Activated CD4-positive, alpha-beta T cell treated with anti-CD3 and anti-CD28 coated beads, Interleukin-2, amount 50 U/mL, for 24 hours (primary cell): ENCODE measurements at places on chromosomes 2 and 18.

DNA sequence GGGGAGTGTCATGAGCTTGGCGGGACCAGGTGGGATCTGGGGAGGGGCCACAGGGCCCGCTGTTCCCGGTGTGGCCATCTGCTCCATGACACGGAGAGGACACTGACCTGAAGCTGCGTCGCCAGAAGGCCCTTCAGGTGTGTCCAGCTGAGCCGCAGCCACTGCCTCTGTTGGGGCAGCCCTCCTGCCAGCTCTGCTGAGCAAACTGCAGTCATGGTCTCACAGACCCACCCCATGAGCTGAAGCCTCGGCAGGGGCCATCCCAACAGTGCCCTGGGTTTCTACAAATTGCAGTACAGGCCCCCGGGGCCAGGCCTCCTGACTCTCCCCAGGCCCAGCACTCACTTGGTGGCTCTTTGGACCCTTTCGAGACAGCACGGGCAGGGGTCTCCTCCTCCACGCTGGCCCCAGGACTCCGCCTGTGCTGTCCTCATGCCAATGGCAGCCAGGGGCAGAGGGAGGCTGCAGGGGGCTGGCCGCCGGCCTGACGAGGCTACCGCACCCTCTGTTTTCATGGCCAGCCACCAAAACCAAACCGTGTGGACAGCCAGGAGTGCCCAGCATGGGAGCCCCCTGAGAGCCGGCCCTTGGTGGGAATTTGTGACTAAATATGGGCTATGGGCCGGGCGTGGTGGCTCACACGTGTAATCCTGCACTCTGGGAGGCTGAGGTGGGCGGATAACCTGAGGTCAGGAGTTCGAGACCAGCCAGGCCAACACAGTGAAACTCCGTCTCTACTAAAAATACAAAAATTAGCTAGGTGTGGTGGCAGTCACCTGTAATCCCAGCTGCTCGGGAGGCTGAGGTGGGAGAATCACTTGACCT lies 175.2 kb upstream of the SALL3 start:
- no peak for DNase-seq

GRCh38 chr18:11570073-11570588 lies 39.3 kb upstream of the SLC35G4 start:
- DNase-seq, result no peak

DNA sequence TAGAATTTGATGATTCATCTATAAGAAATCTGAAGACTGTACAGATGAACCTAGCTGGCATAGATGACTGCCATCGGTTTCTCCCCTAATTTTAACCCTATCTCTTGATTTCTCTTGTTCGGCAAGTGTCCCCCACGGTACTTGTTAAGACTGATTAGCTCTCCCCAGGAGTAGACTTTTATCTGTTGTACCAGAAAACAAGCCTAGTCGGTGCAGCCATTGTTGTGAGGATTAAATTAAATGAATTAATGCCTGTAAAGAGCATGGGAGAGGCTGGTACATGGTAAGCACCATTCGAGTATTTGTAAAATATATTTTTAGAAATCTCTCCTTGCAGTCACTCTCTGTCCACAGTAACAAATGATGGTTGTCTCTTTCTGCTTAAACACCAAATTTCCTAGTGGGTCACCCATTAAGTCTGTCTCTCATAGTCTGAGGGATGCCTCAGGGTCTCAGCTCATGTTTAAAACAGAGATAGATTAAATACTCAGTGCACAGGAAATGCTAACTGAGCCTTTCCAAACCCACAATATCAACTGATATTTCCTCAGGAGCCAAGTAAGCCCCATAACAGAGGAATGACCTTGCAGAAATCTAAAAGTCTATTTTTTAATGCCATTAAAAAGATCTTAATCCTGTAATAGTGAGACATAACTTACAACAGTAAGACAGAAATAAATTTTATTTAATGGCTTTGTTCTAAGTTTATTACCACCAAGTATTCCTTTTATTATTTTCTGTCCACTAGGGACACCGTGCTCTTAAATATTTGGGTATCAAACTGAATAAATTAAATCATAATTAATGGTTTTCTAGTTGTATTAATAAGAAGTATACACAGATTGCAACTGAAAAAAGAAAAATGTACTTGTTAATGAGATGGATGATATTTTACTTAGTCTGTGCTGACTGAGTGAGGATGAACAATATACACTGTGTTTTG lies 2.9 kb upstream of the B4GALT6 start:
- DNase-seq, result no peak

DNA sequence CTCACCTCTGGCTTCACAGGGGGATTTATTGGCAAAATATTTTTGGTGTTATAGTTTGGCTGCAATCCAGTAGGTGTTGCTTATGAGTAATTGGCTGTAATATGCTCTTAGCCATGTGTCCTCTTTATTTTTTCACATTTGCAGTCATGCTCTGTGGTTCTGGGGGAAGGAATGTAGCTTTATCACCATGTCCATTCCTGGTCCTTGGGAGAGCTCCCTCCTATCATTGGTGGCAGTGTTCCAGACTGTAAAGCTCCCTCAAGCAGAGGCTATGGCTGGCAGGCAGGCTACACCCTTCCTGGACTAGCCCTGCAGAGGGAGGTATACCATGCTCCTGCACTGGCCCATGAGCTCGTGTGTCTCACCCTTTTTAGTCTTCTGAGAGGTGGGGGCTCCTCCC lies 120.0 kb upstream of the FSIP2 start:
- no peak for DNase-seq

DNA sequence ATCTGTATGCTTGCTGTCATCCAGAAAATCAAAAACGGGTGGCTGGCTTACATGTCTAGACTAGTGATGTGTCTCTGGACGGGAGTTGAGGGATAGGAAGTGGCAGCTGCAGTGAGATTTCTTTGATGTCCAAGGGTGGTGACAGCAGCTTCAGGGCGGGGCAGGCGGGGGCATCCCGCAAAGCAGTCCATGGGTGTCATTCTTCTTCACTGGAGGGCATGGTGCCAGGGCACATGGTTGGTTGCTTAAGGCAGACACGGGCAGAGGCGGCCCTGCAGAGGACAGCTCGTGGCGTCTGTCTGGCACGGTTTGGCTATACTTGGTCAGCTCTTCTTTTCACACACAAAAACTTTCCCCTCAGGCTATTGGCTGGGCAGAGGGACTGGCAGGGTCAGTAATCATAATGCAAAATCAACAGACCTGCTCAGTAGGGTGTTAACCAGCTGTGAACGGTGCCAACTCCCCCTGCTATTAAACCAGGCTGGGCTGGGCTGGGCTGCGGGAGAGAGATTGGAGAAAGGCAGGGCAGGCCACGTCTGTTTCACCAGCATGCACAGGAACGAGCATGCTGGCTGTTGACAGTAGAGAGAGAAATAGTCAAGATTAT lies 63.7 kb downstream of the COL4A3 start:
- no peak for DNase-seq

DNA sequence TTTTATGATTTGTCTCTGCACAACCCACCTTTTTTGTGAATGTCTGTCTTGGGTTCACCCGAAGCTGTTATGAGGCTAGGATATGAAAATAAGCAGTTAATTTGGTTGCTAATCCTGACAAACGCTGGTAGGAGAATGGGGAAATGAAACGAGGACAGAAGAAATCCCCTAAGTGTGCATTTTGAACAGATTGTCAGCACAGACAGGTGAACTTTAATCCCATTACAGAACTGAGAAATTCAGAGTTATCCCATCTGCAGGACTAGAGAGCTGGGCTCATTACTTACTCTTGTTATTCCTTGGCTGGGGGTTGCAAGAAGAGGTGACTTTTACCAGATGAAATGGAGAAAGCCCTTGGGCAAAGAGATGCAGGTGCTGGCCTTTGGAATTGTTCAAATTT lies 123.3 kb upstream of the NYAP2 start:
- no peak for DNase-seq

DNA sequence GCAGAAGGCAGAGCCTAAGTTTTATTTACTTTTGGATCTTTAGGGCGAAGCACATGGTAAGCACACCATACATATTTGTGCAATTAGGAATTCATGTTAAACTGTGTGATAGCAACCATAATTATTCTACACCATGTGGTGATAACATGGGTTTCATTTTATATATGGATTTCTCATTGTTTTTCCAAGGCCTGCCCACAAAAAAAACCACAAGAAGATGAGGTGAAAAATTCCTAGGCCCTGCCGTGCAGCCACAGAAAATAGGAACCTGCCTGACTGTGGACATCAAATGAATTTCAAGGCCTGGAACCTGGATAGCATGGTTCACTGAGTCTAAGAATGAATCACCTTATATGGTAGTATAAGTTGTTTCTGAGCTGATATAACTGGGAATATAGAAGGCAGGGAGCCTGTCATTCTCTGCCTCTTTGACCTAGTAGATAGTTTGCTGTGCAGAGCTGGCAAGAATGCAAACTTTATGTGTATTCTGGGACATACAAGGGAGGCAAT lies 22.4 kb upstream of the SSB start:
- no peak for DNase-seq

DNA sequence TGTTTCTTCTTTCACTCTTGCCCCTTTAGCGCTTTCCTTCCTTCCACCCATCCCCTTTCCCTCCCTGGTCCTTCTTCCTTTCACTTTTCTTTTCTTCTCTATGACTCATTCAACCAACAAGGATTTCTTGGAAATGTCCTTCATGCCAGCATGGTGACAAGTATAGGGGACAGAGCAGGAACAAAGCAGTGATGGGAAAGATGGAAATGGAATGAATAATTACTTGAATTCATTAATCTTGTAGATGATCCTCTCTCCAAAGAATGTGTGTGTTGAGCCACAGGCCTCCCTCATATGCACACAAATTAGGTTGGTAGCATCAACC lies 1.5 kb downstream of the VAMP5 start:
- no peak for DNase-seq

- no peak for DNase-seq
Observed at GRCh38 chr2:165636959-165637358, 157.1 kb downstream of the GALNT3 start.
